Activated naive CD4-positive, alpha-beta T cell treated with anti-CD3 and anti-CD28 coated beads for 36 hours (primary cell): ENCODE measurements at places on chromosomes 3 and 15.

DNA sequence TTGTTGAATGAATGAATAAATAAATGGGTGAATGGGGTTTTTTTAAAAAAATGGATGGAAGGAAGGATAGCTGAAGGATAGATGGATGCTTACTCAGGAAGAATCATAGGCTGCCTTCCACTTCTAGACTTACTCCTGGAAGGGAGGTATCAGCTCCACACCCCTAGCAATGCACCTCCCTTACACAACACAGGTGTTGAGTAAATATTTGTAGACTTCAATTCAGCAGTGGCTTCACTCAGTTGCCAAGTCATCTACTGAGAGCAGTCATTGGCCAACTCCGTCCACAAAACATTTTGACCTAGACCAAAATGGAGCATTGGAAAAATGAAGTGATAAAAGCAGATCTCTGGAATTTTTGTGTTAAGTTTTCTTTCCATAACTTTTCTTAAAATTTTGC, 65.5 kb upstream of the ST8SIA2 start:
- no peak for DNase-seq

GRCh38 chr3:4721511-4721911, 228.4 kb downstream of the ITPR1 start:
- no peak for DNase-seq

GRCh38 chr15:91408476-91409076, 308.5 kb downstream of the SV2B start:
- no peak for DNase-seq

DNA sequence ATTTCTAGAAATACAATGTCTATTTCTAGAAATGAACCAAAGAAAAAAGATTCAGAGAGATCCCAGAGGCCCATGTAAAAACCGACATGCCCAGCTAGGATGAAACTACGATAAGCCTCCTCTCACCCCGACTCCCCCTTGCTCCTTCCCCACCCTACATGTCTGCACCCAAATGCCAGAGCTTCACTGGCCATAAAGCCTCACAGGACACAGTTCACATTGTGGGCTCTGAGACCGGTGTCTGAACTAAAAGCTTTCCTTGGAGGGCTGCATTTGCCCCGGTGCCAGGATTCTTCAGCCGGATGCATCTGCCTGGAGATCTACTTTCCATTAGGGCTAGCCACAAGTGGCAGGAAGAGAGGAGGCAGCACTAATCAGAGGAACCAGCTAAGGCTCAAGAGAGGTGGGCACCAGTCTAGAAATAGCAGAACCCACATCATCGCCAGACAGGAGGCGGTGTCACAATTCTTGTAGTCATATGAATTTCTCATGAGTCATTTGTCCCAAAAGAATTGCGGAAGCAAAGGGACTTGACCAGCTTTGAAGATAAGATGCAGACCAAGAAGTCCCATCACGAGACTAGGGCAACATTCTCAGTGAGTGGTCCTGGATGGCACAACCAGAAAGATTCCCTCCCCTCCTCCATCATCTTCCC, 353.6 kb downstream of the NTRK3 start:
- no peak for DNase-seq

DNA sequence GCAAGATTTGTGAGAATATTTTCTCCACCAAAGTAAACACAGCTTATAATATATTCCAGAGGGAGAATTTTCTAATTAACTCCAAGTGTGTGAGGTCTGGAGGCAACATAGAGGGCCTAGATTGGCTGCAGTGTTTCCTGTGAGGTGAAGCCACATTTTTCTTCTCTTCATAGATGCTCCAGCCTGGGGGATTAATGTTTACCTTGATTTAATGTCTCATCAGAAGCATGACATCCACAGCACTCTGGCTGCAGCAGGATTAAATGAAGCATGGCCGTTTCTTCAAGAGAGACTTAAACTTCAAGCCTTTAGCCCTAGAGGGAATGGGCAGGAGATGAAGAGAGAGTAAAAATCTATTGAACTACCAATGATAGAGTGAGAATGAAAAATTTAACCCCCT, 137.9 kb upstream of the ZBTB20 start:
- DNase-seq, result no peak

GRCh38 chr3:171339598-171339997, 120.6 kb downstream of the TNIK start:
- DNase-seq, result no peak

DNA sequence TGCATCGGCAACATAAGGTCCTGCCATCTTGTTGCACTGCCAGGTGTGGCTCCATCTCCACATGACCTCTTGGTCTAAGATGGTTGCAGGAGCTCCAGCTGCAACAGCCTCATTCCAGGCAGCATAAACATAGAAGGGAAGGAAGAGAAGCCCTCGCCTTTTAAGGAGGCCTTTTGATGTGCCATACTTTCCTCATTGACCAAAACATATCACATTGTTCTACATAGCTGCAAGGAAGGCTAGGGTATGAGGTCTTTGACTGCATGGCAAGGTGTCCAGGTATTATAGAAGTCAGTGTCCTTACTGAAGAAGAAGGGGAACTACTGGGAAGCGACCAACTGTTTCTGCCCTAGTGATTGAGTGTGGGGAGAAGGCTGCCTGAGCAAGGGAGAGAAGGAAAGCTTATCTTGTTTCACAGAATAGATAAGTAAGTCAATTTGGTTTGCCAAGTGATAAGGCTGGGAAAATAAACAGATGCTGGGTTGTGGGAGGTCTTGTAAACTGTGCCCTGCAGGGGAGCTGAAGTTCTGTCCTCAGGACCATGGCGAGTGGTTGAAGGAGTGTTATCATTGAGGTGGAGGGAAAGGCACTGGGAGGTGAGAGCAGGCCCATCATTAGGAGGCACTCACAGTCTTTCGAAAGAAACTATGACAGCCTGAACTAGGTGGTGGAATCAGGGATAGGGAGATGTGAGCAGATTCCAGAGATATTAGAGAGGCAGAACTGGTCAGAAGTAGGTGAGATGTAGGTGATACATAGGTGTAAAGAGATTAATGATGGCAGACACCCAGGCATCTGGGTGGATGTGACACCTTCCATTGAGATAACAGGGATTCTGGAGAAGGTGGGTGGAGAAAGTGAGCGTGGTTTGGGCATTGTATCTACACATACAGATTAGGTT, 93.8 kb upstream of the IGF1R start:
- no peak for DNase-seq

GRCh38 chr3:146589899-146590508, 15.1 kb downstream of the PLSCR5 start:
- peak; percentile 49 for DNase-seq

GRCh38 chr15:52912172-52912571, 122.0 kb upstream of the ONECUT1 start:
- no peak for DNase-seq

DNA sequence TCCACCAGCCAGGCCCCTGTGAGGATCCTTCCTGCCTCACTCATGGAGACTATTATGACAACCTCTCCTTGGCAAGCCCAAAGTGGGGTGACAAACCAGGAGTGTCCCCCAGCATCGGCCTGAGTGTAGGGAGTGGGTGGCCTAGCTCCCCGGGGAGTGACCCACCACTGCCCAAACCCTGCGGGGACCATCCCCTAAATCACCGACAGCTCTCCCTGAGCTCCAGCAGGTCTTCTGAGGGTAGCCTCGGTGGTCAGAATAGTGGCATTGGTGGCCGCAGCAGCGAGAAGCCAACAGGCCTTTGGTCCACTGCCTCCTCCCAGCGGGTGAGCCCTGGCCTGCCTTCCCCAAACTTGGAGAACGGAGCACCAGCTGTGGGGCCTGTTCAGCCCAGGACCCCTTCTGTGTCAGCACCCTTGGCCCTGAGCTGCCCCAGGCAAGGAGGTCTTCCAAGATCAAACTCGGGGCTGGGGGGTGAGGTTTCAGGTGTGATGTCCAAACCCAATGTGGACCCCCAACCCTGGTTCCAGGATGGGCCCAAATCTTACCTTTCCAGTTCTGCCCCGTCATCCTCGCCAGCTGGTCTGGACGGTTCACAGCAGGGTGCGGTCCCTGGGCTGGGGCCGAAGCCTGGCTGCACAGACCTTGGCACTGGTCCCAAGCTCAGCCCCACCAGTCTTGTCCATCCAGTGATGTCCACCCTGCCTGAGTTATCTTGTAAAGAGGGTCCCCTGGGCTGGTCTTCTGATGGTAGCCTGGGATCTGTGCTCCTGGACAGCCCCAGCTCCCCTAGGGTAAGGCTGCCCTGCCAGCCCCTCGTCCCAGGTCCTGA, 1.0 kb downstream of the LIMD1 start:
- DNase-seq, result no peak

DNA sequence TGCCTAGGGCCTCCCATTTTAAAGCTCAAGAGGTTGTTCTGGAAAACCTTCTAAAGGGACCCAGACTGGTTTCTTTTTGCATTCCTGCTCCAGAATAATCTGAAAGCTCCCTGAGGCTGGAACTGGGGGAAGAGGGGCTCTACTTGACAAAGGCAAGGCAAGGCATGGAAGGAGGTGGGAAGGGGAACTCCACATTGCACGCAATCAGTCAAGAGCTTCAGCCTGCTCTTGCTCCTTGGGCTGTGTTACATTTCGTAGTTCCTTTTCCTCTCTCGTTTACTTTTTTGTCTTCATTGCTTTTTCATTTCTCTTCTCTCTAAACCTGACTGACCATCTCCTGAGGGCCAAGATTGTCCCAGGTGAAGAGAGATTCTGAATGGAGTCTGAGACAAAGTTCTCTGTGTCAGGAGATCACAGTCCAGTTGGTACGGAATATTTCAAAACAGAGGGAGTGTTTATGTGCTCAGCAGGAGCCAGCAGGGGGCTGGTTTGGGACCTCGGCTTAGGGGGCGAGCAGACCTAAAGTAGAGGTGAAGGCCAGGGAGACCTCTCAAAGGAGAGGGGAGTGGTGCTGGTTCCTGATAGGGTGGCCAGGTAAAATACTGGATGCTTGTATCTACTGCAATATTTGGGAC, 6.0 kb upstream of the KCTD6 start:
- no peak for DNase-seq

GRCh38 chr3:108022256-108023150, 68.3 kb downstream of the CD47 start:
- DNase-seq, result no peak

- no peak for DNase-seq
Measured at GRCh38 chr3:157059181-157059580, 100.8 kb downstream of the CCNL1 start.

- DNase-seq, result no peak
Measured at GRCh38 chr3:2823031-2823430, 287.1 kb downstream of the IL5RA start.

GRCh38 chr3:66367979-66368378, 132.8 kb downstream of the LRIG1 start:
- DNase-seq, result no peak

- no peak for DNase-seq
Measured at GRCh38 chr3:120894316-120895057, 13.5 kb upstream of the STXBP5L start.

GRCh38 chr3:34077417-34078195, 279.2 kb downstream of the PDCD6IP start:
- no peak for DNase-seq

DNA sequence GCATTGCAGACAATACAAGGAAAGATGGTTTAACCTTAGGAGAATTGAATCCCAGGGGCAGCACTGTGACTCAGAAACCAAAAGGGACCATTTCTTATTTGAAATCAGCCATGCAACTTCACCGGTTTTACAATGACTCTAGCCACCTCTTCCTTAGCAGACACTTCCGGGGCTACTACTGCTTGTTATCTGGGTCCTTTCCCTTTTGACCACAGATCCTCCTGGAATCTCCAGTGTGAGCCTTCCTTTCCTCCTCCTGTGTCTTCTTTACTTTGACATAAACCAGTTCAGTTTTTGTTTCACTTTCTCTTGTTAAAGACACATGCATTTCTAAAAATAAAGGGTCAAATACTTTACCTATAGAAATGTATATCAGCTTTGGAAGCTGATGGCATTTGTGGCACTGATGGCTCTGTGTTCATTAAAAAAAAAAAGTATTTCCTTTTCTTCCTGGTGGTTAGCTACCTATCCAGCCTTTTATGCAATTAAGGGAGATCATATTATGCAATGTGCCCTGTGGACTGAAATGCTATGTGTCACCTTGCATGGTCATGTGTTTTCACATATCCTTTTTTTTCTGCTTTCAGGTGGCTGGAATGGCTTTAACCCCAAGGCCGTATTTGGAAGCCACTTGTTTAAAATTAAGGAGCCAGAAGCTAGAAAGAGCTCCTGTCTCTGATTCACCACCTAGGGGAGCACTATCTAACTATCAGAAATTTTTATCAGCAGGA, 296.2 kb downstream of the CHL1 start:
- no peak for DNase-seq
